ENCODE measurements at places on chromosomes 2 and 18.

DNA sequence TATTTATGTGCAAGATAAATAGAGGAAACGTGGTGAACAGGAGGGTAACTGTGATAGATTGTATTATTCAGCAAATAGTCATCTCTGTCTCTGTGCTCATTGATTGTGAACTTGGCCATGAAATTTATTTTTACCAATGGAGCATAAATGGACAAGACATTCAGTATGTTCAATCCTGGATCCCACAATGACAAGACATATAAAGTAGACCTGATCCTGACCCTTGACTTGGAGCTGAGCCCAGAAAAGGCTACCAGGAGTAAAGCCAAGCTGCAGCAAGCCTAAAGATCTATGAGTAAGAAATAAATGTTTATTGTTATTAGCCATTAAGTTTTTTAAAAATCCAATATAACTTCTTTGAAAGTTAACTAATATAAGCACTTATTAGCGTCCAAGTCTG is 531.2 kb downstream of the PIK3C3 start:
- no peak for DNase-seq

DNA sequence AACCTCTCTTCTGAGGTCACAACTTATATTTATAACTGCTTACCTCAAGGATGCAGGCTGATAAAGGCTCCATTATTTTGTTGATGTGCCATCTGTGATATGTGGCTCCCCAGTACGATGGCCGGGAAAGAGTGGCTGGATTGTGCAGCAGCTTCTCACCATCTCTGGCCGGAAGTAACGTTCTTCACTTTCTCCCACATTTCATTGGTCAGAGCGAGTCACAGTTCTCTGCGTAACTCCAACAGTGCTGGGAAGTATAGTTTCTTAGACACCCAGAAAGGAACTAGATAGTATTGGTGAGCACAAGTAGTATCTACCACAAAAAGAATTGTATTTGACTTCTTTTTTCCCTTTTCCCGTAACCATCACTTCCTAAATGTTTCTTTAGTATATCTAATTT is 28.7 kb downstream of the ZSWIM2 start:
- no peak for DNase-seq

GRCh38 chr2:33791625-33792024 is 192.5 kb upstream of the FAM98A start:
- no peak for DNase-seq

DNA sequence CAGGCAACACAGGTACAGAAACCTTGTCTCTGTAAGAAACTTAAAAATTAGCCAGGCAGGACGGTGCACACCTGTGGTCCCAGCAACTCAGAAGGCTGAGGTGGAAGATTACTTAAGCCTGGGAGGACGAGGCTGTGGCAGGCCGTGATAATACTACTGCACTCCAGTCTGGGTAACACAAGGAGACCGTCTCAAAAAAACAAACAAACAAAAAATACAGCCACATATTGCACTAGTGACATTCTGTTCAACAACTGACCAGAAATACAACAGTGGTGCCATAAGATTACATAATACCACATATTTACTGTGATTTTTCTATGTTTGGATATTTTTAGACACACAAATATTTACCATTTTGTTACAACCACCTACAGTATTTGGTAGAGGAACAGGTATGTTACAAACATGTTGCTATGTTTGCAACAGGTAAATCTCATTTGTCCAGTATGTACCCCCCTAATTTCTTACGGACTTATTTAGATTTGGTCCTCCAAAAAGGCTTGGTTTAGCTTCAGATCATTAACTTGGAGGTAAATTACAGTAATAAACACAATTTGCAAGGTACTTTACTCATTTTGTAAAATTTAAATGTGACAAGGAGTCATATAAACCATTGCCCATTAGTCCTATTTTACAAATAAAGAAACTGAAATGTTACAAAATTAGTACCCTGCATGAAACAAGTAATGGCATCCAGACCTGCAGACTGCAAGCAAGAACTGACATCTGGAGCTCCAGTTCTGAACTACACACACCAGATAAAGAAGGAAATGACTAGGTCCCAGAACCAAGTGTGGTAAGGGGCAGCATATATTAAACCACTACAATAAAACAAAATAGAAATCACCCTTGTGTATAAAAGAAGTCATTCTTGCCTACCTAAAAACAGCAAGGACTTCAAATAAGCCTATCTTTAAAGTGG is 36.8 kb downstream of the TRIP12 start:
- DNase-seq, result no peak

DNA sequence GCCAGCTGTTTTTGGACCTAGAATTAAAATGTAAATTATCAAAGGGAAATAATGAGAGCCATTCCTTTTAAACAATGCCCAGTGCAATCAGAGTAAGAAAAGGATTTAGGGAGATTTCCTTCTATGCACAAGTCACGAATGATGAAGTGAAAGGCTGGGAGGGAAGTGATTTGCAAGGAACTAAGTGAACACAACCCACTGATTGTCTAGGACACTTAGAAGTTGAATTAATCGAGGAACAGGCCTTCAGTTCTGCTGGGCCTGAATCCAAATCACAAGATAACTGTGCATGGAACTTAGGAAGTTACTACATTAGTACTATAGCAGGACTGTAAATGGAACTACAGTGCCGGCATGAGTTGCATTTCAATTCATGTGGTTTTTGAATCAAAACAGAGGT is 17.7 kb downstream of the MAP2 start:
- DNase-seq, result no peak

DNA sequence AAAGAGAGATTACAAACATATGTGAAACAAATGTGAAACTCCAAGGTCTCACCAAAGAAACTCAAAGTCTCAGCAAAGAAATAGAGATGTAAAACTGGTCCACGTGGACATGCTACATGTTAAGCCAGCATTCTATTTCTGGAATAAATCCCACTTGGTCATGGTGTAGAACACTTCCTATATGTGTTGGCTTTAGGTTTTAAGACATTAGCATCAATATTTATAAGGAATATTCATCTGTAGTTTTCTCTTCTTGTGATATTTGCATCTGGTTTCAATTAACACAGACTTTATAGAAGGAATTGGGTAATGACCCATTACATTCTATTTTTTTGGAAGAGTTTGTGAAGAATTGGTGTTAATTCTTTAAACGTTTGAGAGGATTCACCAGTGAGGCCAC is 133.1 kb downstream of the COPS8 start:
- DNase-seq, result no peak

DNA sequence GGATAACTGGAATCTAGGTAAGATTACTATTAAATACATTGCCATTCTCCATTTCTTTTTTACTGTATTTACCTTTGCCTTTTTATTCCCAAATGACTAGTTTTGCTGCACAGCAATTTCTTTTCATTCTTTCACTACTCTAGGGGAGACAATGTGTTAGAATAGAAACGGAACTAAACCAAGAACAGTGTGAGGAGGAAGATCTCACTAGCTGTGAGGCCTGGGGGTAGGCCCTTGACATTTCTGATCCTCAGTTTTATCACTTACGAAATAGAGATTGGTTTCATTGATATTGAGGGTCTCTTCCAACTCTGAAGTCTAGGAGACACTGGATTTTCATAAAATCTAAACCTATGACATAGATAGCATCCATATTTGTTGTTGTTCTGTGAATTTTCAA is 191.1 kb downstream of the IKZF2 start:
- DNase-seq, result no peak

DNA sequence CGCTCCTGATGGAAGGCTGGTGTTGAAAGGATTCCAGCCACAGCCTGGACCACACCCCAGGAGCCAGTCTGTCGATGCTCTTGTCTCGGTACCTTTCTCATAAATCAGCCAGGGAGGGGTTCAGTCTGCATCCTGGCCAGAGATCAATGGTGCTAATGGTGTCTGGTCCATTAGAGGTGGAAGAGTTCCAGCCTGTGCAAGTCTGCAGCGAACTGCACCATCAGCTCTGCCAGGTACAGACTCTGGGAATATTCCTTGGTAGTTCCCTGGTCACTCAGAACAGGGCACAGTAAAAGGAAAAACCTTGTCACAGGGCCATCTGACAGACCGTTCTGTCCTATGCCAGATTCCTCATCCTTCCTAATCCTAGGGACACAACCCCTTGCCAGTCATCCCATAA is 164.3 kb downstream of the MTCL1 start:
- no peak for DNase-seq

DNA sequence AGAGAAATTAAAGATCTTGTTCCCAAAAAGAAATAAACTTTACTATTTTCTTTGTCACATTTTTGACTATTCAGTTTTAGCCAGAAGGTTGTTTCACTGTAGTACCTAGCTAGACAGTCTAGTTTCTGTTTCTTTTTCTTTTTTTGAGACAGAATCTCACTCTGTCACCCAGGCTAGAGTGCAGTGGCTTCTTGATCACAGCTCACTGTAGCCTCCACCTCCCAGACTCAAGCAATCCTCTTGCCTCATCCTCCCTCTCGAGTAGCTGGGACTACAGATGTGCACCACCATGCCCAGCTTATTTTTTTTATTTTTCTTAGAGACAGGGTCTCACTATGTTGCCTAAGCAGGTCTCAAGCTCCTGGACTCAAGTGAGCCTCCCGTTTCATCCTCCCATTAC is 2.2 kb downstream of the RBM45 start:
- no peak for DNase-seq

- DNase-seq, result no peak
Measured at GRCh38 chr2:19937004-19937403, 35.2 kb upstream of the TTC32 start.

DNA sequence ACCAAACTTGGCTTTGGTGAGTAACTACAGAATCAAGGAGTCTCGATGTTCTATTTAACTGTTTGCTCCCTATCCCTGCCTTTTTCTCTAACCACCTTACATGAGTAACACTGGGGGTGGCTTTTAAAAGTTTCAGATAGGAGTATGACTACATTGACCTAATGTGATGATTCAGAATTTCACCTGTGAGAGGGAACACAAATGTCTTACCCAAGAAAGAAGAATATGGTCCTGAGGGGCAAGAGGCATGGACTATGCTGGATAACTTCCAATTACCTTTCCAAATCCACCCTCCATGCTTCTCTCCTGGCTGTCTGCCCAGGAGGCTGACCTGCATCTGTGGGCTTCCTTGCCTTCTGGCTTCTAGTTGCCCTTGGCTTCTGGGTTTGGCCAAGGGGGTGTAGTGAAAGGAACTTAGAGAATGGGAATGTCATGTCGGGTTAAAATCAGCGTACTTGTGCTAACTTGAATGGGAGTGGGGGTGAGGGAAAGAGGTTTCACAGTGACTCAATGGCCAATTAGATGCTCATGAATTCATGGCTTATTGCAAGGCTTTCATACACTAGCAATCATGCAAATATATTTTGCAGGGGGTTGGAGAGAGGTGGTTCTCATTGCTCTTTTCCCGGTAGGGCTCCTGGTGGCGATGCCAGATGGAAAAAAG is 5.3 kb upstream of the IL36G start:
- DNase-seq, result no peak

- DNase-seq, result no peak
Measured at GRCh38 chr18:78126106-78126505, 853.5 kb upstream of the SALL3 start.

DNA sequence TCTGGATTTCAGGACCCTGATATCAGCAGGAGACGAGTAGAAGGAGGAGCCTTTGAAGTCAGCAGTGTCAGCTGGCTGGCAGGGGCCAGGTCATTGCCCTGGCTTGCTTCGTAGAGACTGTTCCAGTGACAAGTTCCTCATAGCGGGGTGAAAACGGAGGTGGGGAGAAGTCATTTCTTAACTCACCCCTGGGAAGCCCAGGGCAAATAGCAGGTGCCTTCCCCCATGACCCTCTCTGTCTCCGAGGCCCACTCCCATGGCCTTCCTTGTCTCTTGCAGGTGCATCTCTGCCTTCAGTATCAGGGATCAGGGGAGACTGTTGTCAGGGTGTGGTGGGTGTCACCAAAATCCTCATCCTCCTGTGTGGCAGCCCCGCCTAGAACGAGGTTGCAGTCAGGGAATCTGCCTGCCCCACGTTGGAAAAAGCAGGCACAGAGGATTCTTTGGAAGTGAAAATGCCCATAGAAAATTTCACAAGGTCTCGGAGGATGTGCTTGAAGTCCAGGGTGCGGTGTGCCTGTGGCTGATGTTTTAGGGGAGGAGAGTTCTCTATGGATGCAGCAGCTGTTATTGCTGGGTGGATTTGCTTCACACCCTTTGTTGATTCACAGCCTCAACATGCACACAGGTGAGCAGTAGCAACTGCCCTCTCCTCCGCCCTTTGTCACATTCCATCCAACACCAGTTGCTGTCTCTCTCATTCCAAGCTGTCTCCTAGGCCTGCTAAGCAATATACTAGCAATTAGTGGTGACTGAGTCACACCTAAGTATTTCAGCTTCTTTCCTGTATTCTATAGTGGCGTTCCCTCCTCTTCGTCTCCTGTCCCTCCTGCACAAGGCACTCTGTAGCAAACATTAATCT is 142.6 kb upstream of the FHL2 start:
- no peak for DNase-seq

- no peak for DNase-seq
Measured at GRCh38 chr18:62621546-62621945, 93.8 kb upstream of the PHLPP1 start.

DNA sequence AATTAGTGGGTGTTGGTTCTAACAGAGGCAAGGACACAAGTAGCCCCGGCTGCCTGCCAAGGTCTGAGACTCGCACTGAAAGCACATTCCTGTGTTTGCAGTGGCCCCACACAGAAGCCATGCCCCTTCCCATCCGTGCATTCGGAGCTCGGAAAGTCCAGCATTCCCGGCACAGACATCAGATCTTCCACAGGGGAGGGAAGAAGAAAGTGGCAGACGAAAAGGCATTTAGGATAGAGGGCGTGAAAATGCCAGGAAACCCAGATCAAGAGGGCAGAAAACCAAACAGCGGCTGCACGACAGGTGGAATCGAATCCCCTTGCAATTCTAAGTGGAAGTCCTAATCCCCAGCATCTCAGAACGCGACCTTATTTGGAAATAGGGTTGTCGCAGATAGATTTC is 105.5 kb upstream of the ASB18 start:
- no peak for DNase-seq

- DNase-seq, result no peak
Measured at GRCh38 chr2:236668531-236668969, 98.9 kb downstream of the ACKR3 start.

GRCh38 chr2:69012310-69013141 is 453 bp upstream of the ANTXR1 start:
- no peak for DNase-seq

- no peak for DNase-seq
Measured at GRCh38 chr2:144362401-144362800, 157.5 kb downstream of the ZEB2 start.

GRCh38 chr2:138356178-138356577 is 145.4 kb upstream of the SPOPL start:
- no peak for DNase-seq

DNA sequence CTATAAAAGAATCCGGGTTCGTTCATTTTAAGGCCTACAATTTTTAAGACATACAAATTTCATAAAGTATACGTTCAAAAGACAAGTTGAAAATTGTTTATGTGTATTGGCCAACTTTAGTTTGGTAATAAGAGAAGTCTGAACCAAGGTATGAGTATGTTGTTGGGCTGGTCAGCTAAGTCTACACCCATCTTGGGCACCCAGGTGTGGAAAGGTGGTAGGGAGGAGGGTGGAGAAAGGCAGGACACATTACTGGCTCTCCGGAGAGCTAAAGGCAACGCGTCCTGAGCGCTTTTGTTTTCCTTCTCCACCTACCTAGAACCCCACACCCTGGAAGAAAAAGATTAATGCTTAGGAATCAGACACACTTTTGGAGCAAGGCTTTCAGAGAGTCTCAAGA is 899 bp upstream of the PELI1 start:
- DNase-seq, result no peak

Data from hematopoietic multipotent progenitor cell treated with erythropoietin and hydrocortisone succinate and interleukin-3 and kit ligand, for 17 days (in vitro differentiated cells).